ENCODE measurements at places on chromosomes 7 and 10.

DNA sequence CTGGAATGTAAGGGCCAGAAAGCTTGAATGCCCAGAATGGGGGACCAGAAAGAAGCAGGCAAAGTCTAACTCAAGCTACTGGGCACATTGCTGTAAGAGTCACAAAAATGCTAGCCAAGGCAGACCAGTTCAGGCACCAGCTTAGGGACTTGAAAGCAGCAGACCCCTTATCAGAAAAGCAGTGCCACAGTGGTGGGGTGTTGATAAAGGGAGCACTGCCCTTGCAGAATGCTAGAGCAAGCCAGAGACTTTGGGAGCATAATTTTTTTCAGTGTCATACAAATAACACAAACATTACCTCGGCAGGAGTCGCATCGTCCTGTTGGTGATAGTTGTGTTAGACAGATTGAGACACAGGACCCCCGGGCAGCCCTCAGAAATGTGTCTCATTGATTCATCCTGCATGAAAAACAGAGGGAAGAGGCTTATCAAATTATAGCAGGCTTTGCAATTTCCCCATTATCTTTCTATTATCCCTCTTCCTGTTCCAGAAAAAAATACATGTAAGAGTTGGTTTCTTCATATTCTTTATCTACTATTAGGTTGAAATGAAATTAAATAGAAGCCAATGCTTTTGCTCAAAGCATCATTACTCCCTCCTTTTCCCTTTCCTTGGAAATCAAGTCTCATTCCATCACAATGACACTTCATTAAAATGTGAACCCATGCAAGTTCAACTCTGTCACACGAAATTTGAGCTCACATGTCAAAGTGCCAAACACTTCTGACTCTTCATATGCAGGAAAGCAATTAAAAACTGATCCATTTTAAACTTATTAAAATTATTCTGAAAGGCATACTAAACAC, 13.4 kb downstream of the LRRC17 start:
- DNase-seq, result no peak

DNA sequence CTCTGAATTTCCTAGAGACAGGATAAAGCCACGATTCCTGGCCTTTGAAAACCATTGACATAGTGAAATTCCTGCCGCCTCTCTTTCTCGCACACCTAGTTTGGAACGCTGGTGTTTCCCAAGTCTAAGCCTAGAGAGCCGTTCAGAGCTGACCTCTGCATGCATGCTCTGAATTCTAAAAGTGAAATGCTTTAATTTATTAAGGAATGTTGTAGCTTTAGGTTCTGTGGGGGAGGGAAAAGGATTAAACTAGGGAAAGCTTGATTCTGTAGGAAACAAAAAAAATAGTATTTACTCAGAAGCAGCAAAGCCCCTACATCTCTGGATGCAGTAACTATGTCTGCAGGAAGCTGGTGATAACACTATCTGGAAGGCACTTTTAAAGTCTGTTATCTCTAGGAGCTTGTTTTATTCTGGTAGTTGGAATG, 27.3 kb downstream of the PFKP start:
- DNase-seq, result no peak

DNA sequence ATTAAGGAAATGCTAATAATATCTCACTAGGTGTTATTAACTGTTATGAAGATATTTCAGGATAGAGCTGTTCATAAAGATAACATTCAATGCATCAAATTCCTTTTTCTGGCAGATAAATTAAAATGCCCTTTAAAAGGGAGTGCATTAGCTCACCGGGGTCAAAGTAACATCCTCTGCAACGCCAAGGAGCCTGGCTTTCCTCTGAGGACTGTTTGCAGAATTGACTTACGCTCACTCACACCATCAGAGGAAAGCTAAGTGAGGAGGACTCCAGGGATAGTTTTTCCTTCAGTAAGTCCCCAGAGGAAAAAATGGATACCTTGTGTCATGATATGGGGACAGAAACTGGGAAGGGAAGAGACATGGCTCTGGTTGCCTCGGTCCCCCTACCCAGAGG, 45.2 kb upstream of the GPR158 start:
- DNase-seq, result no peak

- DNase-seq, result no peak
Observed at GRCh38 chr10:103616705-103617601, 123.4 kb downstream of the NEURL1 start.

DNA sequence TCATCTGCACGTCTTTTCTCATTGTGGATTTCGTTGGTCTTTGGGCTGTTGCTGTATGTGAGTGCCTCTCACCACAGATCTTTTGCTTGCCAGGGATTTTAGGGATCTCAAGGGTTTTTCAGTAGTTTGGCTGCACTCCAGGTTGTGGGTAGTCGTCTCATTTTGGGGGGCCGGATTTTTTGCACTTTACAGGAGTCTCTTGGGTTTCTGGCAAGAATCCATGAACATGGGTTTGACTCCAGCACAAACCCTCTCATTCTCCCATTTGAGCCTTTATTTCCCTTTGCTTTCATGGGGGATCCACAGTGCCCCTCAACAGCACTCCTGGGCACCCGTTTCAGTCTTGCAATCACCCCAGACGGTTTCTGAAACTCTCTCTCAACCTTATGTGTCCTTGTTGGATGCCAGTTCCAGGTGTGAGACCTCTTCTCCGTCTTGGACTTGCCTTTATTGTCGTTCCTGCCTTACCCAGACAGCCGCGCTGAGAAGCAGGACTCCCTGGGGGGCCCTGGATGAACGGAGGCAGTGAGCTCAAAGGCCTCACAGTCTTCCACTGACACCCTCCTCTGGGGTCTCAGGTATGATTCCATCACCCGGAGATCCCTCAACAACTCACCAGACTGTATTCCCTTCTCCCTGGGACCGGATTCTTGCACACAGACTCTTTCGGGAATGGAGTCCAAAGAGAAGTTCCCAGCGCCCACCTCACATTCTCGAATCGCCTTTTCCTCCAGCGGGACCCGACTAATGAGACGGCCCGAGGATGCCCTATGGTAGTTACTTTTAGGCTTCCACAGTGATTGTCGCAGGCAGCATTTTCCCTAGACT, 18.8 kb upstream of the ZNF273 start:
- DNase-seq, result no peak

DNA sequence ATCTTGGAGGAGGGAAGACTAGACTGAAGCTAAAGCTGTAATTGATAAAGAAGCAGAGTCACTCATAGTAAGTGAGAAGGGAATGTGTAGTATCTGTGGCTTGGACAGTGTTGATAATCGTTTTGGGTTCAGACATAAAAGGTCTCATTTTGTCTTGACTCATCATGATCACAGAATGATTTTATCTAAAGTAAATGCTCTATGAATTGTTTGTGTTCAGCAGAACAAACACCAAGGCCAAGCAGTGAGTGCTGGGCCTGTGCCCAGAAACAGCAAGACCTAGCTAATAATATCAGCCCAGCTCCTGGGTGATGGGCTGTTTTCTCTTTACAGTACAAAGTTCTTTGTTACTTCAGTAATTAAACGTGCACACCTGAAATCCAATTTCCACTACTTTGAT, 26.7 kb upstream of the CD36 start:
- no peak for DNase-seq

GRCh38 chr7:2148814-2149213, 83.9 kb downstream of the MAD1L1 start:
- no peak for DNase-seq

GRCh38 chr10:106242301-106242700, 922.2 kb downstream of the SORCS1 start:
- no peak for DNase-seq

DNA sequence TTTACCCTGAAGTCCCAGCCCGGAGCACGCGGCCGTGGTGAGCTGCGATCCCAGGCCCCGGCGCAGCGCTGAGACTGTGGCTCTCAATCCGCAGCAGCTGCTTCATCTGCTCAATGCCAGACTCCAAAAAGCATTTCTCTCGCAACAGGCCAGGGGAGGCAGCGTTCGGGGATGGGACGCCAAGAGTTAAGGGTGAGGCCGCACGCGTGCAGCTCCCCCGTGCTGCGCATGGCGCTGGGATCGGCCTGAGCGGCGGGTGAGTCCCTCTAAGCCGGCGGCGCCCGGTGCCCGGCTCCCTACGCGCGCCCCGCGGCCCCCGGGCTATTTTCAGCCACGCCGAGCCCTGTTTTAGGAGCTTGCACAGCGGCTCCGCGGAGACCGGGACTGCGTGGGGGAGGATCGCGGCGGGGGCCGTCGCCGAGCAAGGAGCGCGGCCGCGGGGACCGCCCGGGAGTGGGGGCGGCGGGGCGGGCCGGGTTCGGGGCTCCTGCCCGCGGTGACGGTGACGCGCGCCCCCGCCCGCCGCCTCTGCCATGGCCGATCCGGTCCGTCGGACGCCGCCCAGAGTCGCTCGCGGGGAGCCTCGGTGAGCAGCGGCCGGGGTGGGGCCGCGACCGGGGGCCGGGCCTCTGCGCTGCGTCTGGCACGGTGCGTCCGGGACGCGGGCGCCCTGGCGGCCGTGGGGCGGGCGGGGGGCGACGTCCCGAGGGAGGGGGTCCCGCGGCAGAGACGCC, 29.4 kb upstream of the JAKMIP3 start:
- DNase-seq, result no peak

DNA sequence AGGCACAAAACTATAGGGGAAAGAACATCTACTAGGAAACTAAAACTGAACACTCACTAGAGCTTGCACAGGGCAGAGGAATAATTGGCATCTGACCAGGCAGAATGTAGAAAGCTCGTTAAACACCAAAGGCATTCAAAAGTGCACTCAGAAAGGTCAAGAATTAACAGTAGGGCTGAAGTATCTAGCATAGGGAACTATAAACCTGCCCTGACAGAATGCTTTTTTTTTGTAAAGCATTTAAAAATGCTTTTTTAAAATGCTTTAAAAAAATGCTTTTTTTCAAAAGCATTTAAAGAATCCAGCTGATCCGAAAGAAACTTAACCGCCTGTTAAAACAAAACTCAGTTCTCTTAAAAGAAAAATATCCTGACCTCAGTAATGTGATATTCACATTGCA, 74.6 kb upstream of the EGFR start:
- no peak for DNase-seq

GRCh38 chr7:76380623-76380966, 21.8 kb upstream of the YWHAG start:
- no peak for DNase-seq

- no peak for DNase-seq
Observed at GRCh38 chr10:88379575-88379974, 203.5 kb downstream of the RNLS start.

DNA sequence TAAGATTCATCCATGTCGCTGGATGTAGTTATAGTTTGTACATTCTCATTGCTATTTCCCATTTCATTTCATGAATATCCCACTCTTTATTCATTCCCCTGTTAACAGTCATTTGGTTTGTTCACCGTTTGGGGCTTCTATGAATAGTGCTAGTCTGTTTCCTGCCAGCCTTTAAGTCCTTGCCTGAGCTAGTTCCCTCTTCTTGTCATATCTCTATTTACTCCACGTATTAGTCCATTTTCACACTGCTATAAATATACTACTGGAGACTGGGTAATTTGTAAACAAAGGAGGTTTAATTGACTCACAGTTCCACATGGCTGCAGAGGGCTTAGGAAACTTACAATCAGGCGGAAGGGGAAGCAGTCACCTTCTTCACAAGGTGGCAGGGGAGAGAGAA, 56.2 kb downstream of the PLCE1 start:
- no peak for DNase-seq

DNA sequence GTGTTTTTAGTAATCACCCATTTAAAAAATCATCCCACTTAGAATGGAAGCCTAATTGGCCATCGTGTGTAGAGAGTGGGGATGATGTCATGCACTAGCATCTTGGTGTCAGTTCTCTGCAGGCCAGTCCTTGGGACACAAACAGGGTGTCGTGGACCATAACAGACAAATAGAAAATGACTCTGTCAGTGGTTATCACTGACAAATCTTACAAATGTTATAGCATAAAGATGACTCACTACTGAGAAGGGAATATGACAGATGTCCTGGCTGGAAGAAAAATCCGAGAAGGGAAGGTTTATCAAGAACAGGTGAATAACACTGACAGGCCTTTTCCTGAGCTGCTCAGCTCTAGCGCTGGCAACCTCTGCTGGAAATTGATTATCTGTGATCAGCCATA, 10.6 kb downstream of the CABCOCO1 start:
- DNase-seq, result no peak

DNA sequence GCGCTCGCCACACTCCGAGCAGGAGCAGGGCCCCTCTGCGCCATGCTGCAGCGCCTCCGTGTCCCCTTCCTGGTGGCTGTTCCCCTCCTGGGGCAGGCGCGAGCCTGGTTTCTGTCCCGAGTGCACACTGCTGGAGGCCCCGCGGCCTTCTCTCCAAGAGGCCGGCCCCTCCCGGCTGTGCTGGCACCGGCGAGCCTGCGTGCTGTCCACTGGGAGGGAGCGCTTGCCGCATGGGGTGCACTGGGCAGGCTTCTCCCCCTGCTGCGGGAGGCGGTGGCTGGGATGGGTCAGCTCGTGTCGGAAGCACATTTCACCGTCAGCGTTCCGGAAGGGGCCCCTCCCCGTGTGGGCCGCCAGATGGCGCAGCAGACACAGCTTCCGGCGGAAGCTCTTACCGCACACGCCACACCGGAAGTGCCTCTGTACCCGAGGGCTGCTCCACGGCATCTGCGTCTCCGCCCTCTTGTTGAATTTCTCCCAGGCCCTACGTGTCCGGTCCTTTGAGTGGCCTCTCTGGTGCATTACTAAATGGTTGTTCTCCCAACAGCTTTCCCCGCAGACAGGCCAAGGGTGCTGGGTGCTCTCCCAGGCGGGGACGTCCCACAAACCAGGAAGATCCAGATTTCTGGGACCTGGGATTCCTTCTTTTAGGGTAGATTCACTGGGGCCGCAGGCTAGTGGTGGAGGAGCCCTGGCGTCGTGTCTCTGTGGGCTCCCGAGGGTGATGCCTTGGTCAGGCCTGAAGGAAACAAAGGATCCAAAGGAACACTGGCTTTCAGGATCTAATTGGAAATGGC, 18.7 kb downstream of the ZNF786 start:
- no peak for DNase-seq

DNA sequence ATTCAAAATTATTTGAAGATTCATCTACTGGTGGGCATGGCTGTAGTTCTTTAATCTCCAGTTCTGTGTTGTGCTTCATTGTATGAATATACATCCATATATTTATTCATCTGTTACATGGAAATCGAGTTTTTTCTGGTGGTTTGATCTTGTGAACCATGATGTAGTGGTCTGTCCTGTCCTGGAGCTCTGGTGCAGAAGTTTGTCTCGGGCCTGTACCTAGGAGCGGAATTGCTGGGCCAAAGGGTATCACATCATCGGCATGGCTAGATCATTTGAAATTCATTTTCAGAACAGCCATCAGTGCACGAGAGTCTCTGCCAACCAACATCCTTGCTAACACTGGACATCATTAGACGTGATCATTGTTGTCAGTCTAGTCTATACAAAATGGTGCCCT, 107.0 kb downstream of the ELFN1 start:
- no peak for DNase-seq

DNA sequence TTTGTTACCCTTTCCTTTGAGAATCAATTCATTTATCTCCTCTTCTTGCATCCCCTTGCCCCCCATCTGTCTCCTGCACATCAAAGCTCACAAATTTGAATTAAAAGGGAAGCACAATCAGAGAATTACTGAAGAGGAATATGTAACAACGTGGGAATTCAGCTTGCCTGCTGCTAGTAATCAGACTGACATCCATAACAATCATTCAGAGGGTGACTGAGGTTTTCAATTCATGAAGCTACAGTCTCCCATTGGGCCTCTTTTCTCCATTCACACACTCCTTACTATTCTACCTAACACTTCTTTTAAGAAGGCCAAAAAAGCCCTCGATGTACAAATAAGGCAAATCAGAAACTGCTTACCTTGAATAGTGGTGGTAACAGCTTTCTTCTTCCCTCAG, 24.3 kb upstream of the DNA2 start:
- DNase-seq, result no peak

Data from NCI-H2171 (cell line).